ENCODE measurements at places on chromosomes 16 and 17.

- no peak for DNase-seq
Measured at GRCh38 chr16:85543536-85543935, 69.6 kb upstream of the GSE1 start.

DNA sequence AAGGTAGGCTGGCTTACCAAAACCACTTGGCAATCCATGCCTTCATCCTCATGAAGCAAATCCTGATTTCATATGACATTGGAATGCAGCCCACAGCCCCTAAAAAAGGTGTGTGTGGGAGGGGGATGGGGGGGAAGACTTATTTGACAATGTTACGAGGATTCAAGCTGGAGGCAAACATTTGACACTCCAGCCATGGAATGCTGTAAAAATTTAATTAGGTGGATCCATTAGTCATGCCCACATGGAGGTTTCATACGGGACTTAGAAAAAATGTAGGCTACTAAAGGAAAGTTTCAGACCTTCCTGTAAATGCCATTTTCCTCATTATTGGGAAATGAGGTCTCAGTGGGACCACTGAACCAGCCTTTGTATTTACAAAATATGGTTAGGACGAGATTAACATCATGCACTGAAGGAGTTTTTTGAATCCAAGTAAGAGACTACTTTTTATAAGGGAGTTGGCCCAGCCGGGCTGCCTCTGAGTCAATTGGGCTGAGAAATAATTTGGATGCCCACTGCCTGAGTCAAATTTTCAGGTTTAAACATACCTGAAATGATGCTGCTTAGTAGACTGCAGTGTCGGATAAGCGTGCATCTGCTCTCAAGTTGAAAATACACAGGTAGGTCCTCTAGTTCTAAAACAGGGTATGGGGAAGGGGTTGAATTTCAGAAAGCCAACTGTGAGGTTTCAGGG is 44.6 kb upstream of the MAF start:
- DNase-seq, result no peak

DNA sequence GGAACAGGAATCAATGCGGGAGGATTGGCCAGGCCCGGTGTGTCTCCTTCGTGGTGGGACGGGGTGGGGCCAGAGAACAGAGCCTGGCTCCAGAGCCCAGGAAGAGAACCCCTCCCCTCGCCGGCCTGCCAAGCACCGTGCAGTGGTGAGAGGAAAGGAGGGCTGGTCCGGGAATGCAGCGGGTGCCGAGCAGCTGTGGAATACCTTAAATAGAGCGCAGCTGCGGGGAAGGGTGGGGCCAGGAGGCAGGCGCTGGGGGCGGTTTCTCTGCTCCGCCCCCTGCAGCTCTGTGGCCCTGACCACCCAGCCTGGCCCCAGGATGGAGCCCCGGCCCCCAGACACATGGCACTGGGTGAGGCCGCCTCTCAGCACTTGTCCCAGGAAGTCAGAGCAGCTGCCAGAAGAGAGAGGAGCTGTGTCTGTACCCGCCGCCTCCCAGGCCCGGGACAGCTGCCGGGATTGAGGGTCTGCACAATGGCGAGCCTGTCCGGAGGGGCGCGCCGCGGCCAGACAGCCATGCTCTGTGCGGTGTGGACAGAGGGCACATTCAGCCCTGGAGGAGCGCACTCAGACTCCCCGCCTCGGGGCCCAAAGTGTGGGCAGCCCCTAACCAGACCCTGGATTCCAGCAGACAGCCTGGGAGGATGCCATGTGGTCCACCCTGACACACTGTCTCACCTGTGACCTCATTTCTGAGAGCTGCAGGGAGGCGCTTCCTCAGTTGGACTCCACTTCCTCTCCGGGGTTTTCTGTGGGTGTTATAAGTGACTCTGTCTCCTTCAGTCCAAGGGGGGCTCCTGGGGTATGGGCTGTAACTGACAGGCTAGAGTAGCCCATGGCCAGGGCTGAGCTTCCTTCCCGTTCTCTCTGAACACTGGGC is 268.8 kb downstream of the SEC14L1 start:
- DNase-seq, result no peak

DNA sequence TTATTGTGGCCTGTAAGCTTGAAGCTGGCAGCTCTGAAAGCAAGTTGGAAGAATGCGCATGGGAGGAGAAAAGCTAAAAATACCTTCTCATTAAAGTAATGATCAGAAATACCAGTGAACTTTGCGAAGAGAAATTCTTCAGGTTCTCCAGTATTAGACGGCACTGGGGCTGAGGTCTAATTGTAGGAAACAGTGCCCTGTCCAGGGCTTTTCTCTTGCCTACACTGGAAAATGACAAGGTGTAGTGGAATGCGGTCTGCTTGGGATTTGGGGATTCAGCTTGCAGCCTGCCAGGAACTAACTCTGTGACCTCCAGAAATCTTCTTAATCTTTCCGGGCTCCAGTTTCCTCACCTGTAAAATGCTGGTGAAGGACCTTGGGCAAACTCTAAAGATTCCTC is 53.3 kb upstream of the KCNJ16 start:
- no peak for DNase-seq

- DNase-seq, result peak; percentile 21
Measured at GRCh38 chr17:17495536-17496188, 533 bp downstream of the RASD1 start.

- DNase-seq, result no peak
Measured at GRCh38 chr16:81823111-81823510, 44.0 kb downstream of the PLCG2 start.

GRCh38 chr17:60729854-60730253 is 52.2 kb downstream of the BCAS3 start:
- DNase-seq, result no peak

DNA sequence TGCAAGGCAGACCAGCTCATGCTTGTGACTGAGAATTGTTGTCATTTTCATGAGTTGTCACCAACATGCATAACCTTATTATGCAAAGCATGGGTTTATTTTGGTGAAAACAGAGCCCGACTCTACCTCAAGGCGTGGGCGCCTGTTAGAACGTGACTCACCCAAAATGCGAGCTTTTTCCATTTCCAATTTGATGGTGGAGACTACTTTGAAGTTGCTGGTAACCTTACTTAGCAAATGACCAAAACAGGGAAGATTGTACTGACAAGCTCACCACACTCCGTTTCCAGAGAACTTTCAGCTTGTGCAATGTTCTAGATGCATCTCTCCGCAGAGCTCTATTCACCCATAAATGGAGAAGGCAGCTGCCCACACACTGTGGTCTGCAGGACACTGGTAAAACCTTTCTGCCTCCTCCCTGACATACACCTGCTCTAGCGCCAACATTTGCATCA is 284.5 kb downstream of the MAF start:
- DNase-seq, result peak; percentile 44

DNA sequence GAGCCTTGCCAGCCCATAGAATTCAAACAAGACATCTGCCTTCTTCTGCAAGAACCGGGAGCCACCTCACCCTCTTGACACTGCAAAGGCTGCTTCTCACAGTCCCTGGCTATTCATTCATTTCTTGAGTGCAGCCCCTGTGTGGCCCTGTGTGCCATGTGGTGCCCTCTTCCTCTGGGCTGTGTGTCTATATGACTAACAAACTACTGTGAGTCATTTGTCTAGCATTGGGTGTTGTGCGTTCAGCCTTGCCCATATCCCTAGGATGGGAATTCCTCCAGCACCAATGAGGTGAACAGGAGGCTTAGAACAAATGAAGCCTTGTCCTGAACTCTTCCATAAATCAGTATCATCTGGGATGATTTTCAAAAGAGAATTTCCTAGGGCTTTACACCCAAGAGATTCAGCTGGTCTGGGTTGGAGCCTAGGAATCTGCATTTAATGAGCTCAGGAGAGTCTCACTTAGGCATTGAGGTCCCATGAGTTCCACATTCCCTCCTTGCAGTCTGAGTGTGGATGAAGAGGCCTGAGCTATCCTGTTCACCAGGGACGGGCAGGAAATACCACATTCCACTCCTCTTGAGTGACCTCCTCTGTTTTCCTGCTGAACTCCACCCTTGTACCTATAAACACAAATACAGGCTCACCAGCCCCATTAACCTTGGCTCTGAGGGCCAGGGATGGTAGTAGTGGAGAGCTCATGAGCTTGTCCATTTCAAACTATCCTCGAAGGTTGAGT is 308.7 kb upstream of the N4BP1 start:
- no peak for DNase-seq

- DNase-seq, result no peak
Measured at GRCh38 chr16:22141767-22142166, 20.5 kb upstream of the SDR42E2 start.

DNA sequence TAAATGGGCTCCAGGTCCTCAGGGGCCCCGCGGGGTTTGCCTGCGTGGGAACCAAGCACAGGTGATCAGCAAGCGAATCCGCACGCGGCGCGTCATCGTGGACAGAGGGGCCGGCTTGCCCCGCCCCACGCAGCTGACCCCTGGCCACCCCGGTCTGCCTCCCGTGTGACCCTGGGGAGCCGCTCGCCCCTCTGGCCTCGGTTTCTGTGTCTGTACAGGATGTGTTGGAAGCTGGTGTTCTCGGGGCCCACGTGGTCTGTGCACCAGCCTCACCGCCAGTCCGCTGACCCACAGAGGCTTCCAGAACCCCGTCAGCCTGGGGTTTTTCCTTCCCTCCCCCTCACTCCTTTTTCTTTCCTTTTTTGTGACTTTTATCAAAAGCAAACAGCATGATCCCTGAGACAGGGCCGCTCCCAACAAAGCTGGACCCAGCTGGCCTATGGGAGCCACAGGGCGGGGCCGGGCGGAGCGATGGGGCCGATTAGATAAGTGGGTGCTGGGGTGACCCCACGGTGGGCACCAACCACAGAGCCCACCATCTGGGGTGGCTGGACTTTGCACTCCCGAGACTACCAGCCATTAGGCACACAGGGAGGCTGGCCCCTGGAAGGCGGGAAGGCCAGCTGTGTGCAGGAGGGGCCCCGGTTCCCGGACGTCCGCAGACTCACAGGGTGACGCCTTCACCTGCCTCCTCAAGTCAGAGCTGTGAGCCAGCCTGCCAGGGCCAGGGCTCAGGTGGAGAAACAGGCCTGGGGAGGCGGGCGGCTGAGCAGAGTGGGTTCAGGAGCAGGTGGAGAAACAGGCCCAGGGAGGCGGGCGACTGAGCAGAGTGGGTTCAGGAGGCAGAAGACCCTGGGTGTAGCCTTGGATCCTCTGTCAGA is 56.0 kb downstream of the ZFPM1 start:
- DNase-seq, result no peak

- DNase-seq, result no peak
Measured at GRCh38 chr16:46922239-46922638, 38.1 kb downstream of the GPT2 start.

DNA sequence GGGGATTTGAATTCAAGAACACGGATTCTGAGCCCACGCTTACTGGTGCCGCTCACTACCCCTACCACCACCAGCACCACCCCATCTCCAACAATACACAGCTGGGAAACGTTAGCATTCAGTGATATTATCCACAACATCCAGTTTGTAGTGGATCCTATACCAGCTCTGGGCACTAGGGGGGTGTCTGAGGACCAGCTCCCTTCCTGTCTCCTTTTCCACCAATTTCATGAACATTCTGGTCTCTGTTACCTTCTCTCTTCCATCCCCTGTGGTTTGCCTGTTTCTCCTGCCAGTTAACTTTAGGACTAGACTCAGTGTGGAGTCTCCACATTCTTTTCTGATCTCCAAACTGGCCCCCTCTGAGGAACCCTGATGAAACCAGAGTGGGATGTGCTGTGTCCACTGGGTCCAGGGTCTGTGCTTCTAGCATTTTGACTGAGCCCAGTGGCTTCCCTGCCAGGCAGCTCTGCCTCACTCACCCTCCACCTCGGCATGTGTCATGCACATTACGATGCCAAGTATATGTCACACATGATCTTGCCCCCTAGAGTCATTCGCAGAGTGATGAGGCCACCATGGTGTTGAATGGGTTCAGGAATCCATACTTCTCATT is 187.0 kb upstream of the CDH13 start:
- no peak for DNase-seq

DNA sequence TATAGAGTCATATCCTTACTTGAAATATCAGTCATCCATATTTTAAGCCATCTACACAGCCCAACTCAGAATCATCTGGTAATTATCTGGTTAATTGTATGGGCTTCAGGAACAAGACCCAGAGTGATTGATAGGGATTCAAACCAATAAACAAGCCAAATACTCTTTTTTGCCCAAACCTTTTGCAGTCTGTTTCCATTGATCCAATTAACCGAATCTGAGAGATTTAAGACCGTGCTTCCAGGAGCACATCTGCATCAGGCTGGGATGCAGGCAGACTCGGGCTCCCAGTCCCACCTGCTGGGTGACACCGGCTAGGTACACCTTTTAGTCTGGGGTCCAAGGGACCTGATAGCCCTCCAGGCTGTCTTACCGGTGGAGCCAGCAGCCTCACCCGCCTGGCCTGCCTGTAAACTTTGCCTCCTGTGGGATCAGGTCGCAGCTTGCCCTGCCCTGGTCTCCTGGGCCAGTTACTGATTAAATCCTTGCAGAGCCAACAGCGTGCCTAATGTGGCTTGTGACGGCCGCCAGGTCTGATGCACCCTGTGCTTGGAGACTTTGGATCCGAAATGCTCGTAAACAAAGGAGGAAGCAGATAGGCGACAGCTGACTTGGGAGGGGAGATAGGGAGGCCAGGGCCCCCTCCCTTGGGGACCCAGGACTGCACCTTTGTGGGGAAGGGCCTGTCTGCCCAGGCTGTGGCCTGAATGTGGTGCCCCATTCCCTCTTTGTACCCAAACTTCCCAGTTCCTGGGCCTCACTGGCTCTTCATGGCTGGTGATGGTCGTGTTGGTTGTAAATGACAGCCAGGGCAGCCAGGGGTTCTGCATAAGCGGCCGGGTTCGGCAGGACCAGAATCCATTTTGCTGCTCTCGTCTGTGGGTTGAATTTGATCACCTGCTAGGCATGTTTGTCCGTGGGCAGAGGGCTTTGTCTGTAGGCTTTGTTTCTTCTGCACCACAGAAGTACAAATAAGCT is 3.8 kb downstream of the CMIP start:
- DNase-seq, result no peak

GRCh38 chr16:30005341-30006094 is 5.3 kb downstream of the DOC2A start:
- DNase-seq, result peak; percentile 31

GRCh38 chr17:19017804-19018599 is 13.4 kb upstream of the FAM83G start:
- DNase-seq, result no peak

GRCh38 chr17:67569873-67570272 is 147.9 kb upstream of the NOL11 start:
- no peak for DNase-seq

GRCh38 chr16:15949210-15950160 is at the start of gene ABCC1:
TSS of gene ABCC1 (plus strand) at chr16:15949616. CDS start at chr16:15949752, 136 bp downstream.
- peak; percentile 59 for DNase-seq

- DNase-seq, result peak; percentile 47
Measured at GRCh38 chr17:3683054-3683511, 12.9 kb downstream of the P2RX5 start.

DNA sequence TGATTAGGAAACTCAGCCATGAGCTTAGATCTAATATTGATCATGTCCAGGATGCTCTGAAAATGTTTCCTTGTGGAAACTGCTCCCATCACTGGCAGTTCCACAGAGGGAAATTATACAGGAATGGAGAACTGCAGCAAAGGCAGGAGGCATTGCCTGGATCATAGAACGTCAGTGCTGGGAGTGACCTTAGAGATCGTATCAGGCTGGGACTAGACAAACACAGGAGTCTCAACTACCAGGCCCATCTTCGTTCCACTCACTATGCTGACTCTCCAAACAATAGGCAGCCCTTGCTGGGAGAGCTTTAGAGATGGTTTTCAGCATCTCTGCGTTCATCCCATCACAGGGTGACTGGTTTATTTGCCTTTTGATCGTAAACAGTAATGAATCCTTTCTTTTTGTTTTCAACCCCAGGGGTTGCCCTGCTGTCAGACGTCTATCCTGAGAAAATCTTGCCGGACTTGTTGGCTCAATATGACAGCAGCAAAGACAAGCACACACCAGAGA is 130.3 kb downstream of the TANGO6 start:
- no peak for DNase-seq

All from stimulated activated CD4-positive, alpha-beta T cell treated with anti-CD3 and anti-CD28 coated beads, Interleukin-12 subunit alpha, Interleukin-12 subunit beta, amount 100 ng/mL, for 4 hours (primary cell).